Nephron progenitor cell (in vitro differentiated cells): ENCODE measurements at places on chromosomes 2 and 18.

- no peak overlapping the region for H3K27ac ChIP-seq
- DNase-seq = no peak
- H3K36me3 ChIP-seq = no peaks in the 10 kb centered on the region
- H3K27me3 ChIP-seq = no peaks in the 10 kb centered on the region
- H3K4me1 ChIP-seq = peaks cover 16% of the 10 kb centered on the region
Measured at GRCh38 chr2:16175247-16175825, 235.0 kb downstream of the MYCN start.

DNA sequence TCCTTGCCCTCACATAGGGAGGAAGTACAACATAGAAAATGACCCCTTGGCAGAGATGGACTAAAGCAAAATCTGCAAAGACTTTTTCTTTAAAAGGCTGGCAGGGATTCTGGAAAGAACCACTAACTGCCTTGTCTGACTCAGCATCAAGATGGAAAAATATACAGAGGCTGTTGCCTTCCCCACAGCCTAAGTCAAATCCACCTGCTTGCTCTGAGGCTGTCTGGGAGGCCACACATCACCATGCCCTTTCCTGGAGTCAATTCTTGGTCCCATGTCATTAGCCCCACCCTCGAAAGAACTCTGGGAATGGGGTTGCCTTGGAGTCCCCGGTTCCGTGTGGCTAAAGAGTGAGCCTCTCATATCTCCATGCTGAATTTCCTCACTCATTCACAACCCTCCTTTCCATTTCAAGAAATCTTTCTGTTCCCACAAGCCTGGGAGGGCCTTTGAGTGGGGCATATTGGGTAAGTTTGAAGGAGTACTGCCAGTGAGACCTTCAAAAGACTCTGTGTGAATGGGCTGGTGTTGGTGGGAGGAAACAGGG lies 39.4 kb downstream of the BMP10 start:
- no peak overlapping the region for H3K4me3 ChIP-seq
- H3K36me3 ChIP-seq = no peaks in the 10 kb centered on the region
- DNase-seq = no peak
- peaks cover 16% of the 10 kb centered on the region for H3K4me1 ChIP-seq

DNA sequence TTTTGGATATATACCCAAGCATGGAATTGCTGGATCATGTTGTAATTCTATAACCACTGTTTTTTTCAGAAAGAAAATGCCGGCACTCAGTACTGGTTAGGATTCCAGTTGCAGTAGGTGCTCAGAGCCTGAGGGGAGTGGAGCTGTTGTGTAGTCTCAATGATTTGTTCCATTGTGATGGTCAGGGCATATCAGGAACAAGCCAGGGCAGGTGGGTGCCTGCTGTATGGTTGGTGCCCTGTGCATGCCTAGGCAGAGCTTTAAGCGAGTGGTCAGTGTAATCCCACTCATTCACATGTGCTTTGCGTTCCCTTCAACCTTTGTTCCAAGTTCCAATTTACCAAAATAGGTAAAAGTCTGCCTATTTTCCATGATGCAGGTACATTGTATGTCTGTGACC lies 100.9 kb downstream of the FHOD3 start:
- DNase-seq = no peak
- H3K36me3 ChIP-seq = peaks cover 35% of the 10 kb centered on the region
- H3K4me1 ChIP-seq = peaks cover 10% of the 10 kb centered on the region
- H3K27ac ChIP-seq = no peak overlapping the region

DNA sequence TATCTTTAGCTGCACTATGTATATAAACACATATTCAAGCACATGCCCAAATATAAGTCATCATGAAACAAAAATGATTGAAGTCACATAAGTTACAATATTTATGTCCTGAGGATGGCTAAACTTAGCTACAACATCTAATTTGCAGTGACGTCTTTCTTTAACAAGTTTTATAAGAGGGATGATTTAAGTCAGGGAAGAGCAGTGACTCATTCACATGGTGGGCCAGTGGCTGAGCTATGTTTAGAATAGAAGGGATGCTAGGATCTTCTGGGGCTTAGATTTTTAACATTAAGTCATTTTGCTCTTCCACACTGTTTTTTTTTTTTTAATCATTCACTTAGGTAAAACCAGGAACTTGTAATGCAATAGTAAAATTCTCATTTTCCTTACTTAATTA lies 22.3 kb downstream of the ADCYAP1 start:
- peaks cover 21% of the 10 kb centered on the region for H3K4me1 ChIP-seq
- no peak overlapping the region for H3K4me3 ChIP-seq
- no peak for DNase-seq
- H3K36me3 ChIP-seq = no peaks in the 10 kb centered on the region
- no peak overlapping the region for H3K27ac ChIP-seq
- H3K27me3 ChIP-seq = peaks cover 26% of the 10 kb centered on the region

DNA sequence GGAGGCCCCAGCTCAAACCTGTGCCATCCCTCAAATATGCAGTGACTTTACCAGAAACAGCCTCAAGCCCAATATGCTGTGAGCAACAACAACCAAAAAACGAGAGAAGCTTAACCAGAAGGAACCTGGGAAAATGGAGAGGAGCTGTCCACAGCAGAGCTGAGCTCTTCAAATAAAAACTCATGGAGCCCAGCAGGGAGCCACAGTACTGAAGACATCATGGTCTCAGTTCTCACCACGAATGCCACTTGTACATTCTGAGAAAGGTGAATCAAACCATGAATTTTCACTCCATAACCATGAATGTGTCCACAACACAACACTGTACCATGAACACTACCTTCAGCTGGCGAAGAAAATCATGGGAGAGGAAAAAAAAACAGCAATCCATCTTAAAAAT lies 50.5 kb downstream of the KLHL14 start:
- no peak for DNase-seq
- no peak overlapping the region for H3K27ac ChIP-seq
- H3K4me3 ChIP-seq = no peak overlapping the region
- H3K36me3 ChIP-seq = peaks cover 52% of the 10 kb centered on the region

DNA sequence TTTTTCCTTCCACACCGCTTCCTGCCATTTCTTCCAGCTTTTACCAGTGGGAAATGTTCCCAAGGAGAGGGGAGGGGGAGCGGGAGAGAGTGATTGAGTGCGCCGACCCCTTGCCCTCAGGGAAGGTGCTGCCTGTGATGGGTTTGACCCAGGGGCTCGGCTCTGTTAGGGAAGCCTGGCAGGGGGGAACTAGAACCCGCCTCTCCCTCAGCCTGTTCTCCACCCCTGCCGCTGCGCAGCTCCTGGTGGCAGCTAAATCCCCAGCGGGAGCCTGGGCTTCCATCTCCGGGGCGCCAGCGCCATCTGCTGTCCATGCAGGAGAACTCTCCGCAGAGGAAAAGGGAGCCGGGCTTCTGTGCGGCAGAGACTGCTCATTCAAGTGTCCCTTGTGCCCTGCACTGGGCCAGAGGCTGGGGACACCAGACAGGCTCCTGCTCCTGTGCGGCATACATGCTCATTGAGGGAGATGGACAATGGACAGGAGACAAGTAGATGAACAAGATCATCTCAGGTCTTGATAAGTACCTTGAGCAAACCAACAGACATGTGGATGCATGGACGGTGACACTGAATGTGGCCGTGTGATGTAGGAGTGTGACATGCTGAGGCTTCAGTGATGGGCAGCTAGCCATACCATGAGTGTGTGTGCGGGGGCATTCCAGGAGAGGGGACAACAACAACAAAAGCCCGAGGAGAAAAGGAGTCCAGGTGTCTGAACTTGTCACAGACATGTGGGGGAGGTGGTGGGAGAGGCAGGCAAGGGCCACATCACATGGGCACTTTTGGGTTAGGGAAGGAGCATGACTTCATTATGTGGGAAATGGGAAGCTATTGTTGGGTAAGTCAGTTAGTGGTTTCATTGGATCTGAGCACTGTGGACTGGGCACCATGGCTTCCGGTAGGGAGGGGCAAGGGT lies 13.3 kb downstream of the CHPF start:
- H3K27me3 ChIP-seq = peaks cover 62% of the 10 kb centered on the region
- peak; percentile 96 for DNase-seq
- H3K27ac ChIP-seq = no peak overlapping the region

DNA sequence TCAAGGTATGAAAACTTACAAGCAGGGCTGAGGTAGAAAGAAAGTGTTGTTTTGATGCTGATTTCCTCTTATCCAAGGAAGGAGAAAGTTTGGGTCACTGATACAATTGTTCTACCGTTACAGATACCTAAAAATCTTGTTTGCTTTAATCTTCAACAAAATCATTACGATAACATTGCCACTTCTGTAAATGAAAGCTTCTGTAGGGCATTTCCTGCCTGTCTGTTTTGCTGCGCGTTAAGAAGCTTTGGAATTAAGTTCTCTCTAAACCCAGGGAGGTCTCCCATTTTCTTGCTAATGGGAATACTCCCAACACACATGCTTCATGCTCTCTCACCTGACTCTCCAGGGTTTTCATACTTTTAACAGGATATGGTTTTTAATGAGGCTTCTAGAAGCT lies 258.5 kb downstream of the PTGR3 start:
- no peak overlapping the region for H3K4me3 ChIP-seq
- H3K36me3 ChIP-seq = peaks cover 7% of the 10 kb centered on the region
- DNase-seq = no peak
- H3K27me3 ChIP-seq = peaks cover 4% of the 10 kb centered on the region

GRCh38 chr2:183037553-183038340 lies 510 bp downstream of the NCKAP1 start:
- H3K27me3 ChIP-seq = peaks cover 14% of the 10 kb centered on the region
- H3K36me3 ChIP-seq = no peaks in the 10 kb centered on the region
- H3K27ac ChIP-seq = peak overlapping the region; percentile 95
- H3K4me3 ChIP-seq = peak overlapping the region; percentile 87

GRCh38 chr2:168819050-168819715 lies 16.7 kb downstream of the NOSTRIN start:
- H3K4me1 ChIP-seq = peaks cover 30% of the 10 kb centered on the region
- H3K27ac ChIP-seq = peak overlapping the region; percentile 42
- H3K36me3 ChIP-seq = no peaks in the 10 kb centered on the region
- DNase-seq = no peak
- peaks cover 4% of the 10 kb centered on the region for H3K27me3 ChIP-seq

DNA sequence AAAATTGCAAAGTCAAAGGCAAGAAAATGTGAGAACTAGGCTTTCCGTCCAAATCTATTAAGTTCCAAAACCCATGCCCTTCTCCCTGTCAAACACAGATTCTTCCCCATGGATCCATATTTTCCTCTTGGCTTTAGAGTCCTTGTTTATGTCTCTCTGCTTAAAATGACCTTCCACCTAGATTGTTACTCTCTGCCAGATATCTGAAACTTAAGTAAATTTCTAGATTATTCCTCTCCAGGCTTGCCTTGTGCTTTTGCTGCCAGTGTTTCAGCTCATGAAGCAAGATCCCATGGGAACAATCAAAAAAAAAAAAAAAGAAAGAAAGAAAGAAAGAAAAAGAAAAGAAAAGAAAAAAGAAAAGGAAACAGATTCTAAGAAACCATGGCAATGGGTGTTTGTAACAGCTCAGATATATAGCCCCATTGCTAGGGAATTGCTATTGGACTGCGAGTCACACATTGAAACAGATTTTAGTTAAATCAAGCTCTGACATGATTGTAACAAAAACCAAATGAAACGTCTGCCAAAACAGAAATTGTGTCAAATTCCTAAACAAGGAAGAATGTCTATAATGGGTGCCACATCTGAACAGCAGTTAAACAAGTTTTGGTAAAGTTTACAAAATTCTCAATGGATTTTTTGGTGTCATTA lies 660.7 kb upstream of the CNTNAP5 start:
- H3K36me3 ChIP-seq = no peaks in the 10 kb centered on the region
- H3K27me3 ChIP-seq = no peaks in the 10 kb centered on the region
- DNase-seq = no peak
- peaks cover 26% of the 10 kb centered on the region for H3K4me1 ChIP-seq
- no peak overlapping the region for H3K4me3 ChIP-seq

DNA sequence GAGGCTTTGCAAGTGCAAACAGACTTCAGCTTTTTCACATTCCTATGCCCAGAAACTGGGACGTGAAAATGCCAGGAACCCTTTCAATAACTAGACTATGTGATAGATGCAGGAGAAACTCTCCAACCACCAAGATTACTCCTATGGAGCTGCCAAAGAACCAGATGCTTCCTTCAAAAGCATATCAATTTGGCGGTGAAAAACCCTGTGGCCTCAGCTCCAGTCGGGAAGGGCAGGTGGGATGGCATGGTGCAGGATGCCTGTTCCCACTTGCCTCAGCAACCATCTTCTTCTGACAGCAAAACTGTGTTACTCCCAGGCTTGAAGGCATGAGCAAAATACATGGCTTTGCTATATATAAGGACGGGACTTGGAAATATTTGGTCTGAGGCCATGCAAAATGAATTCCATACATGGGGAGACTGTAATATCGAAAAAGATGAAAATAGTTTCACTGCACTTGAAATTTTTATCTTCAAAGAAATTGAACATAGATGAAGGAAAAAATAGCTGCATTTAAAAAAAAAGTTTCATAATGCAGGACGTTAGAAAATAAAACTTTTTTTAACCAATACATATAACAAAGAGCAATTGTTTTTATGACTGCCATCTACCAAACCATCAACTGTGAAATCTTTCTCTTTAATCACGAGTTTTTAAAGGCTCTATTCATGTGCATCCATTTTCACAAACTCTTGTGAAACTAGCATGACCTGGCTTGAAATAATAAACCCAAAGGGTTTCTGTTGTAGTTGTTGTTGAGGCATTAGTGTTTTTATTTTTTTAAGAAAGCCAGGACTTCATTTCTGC lies 99.1 kb downstream of the AFF3 start:
- no peaks in the 10 kb centered on the region for H3K27me3 ChIP-seq
- H3K4me3 ChIP-seq = no peak overlapping the region
- no peak for DNase-seq
- H3K36me3 ChIP-seq = peaks cover 44% of the 10 kb centered on the region
- peaks cover 68% of the 10 kb centered on the region for H3K4me1 ChIP-seq

GRCh38 chr2:72109904-72110303 lies 37.8 kb downstream of the CYP26B1 start:
- H3K27me3 ChIP-seq = peaks cover 37% of the 10 kb centered on the region
- H3K4me1 ChIP-seq = peaks cover 13% of the 10 kb centered on the region
- no peak overlapping the region for H3K27ac ChIP-seq
- no peak for DNase-seq
- no peak overlapping the region for H3K4me3 ChIP-seq

DNA sequence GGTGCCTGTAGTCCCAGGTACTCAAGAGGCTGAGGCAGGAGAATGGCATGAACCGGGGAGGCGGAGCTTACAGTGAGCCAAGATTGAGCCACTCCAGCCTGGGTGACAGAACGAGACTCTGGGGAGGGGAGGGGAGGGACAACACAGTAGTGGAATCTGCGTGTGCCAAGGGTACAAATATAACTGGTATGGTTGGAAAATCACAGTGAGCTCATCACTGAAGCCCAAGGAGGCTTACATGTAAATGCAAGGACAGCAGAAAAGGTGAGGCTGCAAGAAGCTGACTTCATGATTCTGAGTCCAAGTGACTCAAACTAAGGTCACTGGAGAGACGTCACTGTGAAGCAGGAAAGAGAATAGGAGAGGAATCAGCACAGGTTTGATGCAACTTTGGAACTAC lies 9.2 kb downstream of the SEPTIN10 start:
- no peak for DNase-seq
- peaks cover 41% of the 10 kb centered on the region for H3K36me3 ChIP-seq
- H3K27ac ChIP-seq = no peak overlapping the region
- H3K4me1 ChIP-seq = peaks cover 52% of the 10 kb centered on the region

DNA sequence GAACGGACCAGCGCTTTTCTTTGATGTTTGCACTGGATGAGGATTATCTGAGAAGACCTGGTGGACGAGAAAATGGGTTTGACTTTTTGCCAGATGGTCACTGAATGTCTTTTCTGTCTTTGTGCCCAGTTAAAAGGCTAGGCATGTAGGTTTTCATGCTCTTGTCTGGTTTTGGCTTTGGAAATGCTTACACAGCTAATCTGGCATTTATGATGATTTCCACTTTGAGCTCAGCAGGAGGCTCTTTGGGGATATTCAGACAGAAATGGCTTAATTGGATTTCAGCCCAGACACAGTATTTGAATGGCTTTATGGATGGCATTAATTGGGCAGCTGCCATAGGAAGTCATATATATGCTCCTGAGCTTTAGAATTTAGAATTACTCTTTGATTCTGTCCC lies 59.6 kb downstream of the NCK2 start:
- no peaks in the 10 kb centered on the region for H3K27me3 ChIP-seq
- H3K4me3 ChIP-seq = no peak overlapping the region
- no peak overlapping the region for H3K27ac ChIP-seq
- peaks cover 64% of the 10 kb centered on the region for H3K36me3 ChIP-seq
